MG63 (cell line): ENCODE measurements at places on chromosomes 11 and 22.

DNA sequence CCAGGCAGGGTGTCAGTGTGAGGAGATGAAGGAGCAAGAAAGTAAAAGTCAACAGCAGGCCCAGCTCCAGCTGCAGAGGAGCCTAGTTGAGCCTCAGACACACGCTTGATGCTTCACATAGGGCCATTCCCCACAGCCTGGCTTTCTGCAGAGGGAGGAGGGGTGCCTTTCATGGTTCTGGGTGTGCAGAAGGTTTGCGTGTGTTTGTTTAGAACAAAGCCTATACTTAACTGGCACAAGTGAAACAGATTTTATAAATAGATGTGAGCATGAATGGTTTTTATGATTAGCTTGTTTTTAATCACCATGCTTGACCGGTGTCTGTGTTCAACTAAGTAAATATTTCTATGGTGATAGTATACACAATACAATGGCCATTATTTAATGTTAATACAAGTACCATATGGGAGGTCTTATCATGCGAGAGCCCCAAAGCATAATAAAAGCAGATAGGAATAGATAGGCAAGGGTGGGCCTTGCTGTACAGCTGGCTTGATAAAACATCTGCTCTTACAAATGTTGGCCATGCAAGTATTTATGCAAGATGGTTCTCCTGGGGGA is 290.2 kb downstream of the ETS1 start:
- no peak for DNase-seq

GRCh38 chr11:95652002-95652472 is 137.5 kb downstream of the FAM76B start:
- no peak for DNase-seq

DNA sequence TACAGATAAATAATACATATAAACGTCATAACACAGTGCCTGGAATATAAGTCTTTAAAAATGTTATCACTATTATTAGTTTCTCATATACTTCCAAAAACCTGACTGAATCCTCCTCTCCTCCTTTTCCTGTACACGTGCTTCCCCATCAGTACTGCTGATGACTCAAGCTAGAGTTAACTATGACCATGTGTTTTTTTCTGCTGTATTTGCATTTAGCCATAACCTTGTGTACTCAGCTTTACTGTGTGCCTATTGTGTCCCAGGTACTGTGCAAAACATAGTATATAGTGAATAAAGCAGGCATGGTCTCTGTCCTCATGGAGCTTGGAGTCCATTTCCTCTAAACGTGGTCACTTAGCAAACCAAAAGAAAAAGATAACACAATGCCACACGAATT is 56.5 kb upstream of the ARHGAP32 start:
- no peak for DNase-seq

GRCh38 chr11:59283825-59284772 is 71.4 kb upstream of the MPEG1 start:
- peak; percentile 30 for DNase-seq

GRCh38 chr11:71200761-71201160 is 51.6 kb downstream of the SHANK2 start:
- no peak for DNase-seq

DNA sequence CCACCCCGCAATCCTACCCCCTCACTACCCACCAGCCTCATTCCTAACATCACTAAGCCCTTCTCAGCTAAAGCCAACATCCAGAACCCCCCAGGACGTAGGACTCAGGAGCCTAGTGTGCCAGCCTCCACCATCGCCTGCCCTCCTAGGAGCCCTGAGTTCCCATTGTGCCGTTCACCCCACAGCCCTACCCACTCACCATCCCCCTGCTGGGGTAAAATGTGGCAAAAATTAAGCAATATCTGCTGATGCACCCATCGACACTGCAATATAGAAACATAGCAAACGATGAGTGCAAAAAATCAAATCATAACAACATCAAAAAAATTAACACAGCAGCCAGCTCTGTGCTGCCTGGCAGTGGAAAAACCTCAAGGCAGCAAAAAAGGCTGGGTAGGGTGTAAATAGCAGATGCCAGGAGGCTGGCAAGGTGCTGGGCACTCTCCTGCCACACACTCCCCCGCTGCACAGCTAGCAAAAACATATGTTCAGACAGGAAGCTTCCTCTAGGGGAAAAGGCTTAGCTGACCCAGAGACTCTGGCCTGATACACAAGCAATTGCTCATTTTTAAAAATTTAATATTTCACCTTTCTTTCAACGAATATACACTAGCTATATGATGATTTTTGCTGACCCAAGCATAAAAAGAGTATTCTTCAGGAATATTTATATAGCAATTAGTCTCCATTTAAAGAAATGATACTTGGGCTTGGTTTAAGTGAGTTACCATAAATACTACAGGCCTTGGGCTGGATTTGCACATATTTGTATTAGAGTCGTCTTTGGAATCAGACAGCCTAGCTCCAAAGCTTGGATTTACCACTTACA is 33.8 kb downstream of the PRDM10 start:
- no peak for DNase-seq
